Hepatocyte (in vitro differentiated cells): ENCODE measurements at places on chromosomes 4 and X.

DNA sequence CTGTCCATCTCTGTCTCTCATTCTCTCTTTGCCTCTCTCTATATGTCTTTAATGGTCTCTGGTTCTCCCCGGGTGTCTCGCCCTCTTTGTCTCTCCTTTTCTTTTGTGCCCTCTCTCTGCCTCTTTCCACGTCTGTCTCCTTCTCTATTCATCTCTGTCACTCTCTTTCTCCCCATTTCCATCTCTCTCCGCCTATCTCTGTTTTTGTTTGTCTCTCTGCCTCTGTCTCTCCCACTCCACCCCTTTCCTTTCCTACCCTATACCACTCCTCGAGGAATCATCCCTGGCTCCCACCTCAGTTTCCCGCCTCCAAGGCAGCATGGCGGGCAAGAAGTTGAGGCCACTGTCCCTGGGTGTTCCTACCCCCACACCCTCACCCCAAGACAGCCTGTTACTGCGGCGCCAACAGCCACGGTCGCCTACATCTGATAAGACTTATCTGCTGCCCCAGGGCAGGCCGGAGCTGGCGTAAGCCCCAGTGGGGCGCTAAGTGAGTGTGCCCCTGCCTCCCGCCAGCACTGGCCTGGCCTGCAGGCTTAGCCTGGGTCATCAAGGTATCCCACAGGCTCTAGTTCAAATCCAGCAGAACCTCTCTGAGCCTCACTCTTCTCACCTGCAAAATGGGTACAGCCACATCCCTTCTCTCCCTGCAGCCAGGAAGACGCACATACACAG, 713 bp upstream of the GATA1 start:
- DNase-seq, result no peak

DNA sequence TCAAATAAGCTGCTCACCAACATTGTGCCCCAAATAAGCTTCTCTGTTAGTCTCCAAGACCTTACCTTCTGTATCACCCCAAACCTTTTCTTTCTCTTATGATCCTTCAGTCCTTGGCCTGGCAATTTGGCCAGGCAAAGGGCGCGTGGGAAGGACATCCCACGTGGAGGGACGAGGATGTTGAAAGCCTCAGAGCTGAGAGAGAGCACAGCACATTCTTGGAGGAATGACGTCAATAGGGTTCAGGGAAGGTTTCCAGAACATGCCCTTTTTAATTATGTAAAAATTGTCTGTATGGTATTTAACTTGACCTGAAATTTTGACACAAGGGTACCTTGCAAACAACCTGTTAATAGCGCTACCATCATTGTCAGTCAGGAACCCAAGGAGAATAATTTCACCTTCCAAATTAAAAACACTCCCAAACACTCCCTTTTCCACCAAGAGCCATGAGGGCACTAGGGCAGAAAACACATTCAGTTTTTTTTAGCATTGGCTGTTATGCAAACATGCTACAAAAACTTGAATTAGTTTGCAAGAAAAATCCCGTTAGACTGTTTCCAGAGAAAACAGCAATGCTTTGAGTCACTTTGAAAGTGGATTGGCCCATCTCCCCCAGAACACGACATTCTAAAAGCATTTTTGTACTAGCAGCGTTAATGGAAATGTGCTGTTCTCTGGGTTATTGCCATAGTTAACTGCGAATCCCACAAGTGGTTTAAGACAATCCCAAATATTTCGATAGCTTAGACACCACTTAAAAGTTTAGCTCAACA, 183.2 kb upstream of the PUDP start:
- no peak for DNase-seq

DNA sequence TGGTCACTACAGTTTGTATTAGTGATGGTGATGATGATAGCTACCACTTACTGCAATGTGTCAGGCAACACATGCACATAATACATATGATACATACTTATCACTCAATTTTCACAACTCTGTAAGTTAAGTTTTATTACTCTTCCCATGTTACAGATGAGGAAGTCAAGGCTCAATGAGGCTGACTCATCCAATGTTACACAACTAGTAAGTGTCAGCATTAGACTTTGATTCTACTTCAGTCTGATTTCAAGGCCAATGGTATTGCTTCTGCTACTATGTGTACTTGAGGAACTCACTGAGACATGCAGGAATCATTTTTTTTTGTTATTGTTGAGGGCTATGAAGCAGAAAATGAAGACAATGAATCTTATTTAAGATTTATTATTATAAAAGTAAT, 96.4 kb upstream of the TRPC5OS start:
- DNase-seq, result no peak

DNA sequence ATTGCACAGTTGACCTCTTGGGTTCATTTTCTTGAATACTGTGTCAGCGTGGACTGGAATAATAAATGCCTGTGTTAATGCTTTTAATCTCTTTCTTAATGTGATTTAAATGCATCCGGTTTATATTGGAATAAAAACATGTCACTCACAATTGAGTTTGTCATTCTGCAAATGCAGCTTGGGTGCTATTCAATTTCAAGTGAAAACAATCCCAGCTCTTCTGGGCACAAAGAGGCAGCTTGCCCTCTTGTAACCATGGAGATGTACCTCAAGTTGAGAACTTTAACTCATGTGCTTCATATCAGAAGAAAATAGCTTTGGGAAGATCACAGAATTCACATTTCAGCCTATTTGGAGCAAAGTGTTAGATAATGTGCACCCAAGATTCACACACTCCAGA, 355.7 kb upstream of the GNPDA2 start:
- DNase-seq, result no peak

GRCh38 chr4:161097821-161098220, 1066.0 kb downstream of the FSTL5 start:
- DNase-seq, result no peak
